COR-L47 (cell line): ENCODE measurements at places on chromosomes 3 and 15.

- no peak for DNase-seq
These were observed 46.8 kb upstream of the TBC1D23 start for GRCh38 chr3:100213891-100214573.

DNA sequence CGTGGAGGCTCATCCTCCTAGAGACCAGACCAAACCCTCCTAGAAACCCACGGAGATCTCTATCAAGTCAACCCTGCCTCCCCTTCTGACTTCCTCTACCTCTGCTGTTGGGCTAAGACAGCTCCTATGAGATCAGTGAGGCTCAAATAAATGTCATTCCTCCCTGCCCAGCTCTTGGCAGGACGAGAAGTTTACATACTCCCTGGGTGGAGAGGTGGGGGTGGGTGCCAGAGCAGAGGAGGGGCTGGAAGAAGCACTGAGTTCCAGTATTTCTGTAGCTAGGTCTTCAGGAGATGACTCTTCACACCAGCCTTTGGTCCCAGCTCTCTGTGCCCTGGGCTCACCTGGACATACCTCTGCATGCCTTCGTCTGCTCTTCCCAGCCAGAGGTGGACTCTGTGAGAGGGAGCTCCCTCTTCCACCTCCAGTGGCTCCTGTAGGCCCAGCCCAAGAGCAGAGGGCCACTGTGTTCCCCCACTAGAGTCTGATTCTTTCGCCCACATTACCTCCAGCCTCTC is 42.4 kb upstream of the TLE3 start:
- no peak for DNase-seq

GRCh38 chr3:185741586-185741985 is 83.3 kb downstream of the IGF2BP2 start:
- DNase-seq: no peak

GRCh38 chr3:78337801-78338211 is 1297.9 kb downstream of the ROBO2 start:
- no peak for DNase-seq

GRCh38 chr3:126954141-126954842 is 28.6 kb upstream of the PLXNA1 start:
- DNase-seq: no peak

DNA sequence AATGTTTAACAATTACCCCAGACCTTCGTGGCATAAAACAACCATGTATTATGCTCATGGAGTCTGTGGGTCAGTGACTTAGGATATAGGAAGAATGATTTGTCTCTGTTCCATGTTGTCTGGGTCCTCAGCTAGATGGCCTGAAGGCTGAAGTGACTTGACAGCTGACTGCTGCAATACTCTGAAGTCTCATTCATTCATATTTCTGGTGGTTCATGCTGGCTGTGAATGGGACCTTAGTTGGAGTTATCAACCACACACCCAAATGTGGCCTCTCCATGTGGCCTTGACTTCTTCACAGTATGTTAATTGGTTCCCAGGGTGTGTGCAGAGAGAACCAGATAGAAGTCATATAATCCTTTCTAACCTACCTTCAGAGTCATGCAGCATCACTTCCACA is 145.1 kb upstream of the BFSP2 start:
- DNase-seq: no peak

DNA sequence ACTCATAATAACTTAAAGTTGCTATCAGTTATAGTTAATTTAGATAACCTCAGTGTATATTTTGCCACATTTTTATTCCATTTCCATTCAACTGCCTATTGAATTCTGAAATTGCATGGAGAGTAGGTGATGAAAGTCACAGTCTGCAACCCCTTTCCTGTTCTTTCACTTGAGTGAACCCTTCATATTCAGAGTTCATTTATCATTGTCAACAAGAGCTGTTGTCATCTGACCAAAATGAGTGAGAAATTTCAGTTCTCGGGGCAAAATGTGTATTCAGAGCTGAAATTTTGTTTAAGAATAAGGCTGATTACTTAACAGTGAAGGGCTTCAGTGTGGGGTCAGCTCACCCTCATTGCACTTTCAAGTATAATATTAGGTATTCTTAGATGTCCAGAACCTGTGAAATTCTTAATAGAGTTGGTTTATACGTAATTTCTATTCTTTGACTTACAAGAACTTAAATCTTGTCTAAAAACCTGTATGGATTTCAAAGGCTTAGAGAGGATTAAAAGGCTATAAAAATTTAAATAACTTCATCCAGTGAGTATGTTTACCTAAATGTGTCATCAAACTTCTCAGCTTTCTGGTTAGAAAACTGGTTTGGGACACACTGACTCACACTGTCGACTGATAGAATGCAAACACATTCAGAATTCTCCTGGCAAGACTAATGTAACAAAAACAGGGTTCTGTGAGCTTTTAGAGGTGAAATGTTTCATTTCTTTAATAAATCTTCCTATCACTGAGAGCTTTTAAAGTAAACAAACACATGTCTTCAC is 92.2 kb downstream of the CMSS1 start:
- DNase-seq: no peak

GRCh38 chr3:36894914-36895313 is 49.9 kb downstream of the TRANK1 start:
- DNase-seq: no peak

GRCh38 chr3:102141096-102141927 is 292.0 kb downstream of the NFKBIZ start:
- no peak for DNase-seq

DNA sequence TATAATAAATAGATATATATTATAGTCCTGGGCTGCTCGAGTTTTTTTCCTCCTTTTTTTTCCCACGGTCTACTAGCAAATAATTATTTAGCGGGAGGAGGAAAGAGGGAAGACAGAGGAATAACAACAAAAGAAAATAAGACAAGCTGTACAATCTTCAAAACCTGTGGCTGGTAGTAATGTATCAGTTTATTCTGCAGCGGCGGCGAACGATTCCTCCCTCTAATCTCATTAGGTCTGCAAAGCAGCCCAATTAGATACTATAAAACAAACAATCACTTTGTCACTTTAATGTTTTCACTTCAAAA is 390 bp upstream of the TLE3 start:
- DNase-seq: no peak

GRCh38 chr3:133887074-133887802 is 8.4 kb downstream of the RAB6B start:
- peak; percentile 64 for DNase-seq

GRCh38 chr3:120198305-120198878 is 86.6 kb downstream of the GPR156 start:
- peak; percentile 7 for DNase-seq

DNA sequence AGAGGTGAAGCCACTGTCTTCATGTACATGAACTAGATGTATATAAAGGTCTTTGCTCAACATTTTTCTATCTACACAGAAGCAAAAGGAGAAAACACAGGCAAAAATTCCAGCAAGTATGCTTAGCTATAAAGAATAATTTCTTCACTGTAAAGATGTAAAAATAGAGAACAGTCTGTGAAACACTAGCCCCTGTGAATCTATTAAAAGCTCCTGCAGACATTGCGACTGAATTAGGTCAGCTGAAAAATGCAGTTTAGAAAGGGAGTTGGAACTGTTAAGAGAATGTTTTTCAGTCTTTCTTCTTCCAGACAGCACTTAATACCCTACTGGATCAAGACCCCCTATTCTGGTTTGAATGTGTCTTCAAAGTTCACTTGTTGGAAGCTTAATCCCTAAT is 291.5 kb downstream of the KBTBD8 start:
- DNase-seq: no peak

DNA sequence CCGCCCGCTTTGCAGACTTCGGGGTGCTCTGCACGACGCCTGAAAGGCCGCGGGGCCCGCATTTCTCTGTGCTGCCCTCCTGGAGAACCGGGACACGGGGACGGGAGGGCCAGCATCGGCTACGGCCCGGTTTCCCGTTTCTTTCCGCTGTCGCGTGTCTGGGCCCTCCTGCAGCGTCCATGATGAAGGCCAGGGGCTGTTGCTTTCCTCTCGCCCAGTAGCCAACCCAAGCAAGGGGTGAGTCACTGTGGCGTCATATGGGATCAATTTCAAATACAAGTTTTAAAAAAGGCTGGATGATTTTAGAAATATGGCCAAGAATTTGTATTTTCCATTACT is 435 bp downstream of the SLC35G2 start:
- peak; percentile 63 for DNase-seq

- DNase-seq: no peak
These were observed 23.5 kb upstream of the LRRFIP2 start for GRCh38 chr3:37197810-37198371.

DNA sequence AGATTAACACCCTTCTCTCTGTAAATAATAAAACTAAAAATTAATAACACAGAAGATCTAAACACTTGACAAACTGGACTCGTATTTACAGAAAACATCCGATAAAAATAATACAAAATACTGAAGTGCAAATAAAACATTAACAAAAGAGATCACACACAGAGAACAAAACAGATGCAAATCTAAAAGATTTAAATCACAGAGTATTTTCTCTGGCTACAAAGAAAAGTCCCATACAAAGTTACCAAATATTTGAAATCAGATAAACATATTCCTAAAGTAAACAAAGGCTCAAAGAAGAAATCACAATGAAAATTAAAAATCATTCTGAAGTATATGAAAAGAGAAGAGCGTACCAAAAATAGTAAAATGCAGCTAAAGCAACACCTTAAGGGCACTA is 42.5 kb downstream of the TBL1XR1 start:
- no peak for DNase-seq

- no peak for DNase-seq
These were observed 61.6 kb downstream of the ATP2C1 start for GRCh38 chr3:130955481-130955880.

DNA sequence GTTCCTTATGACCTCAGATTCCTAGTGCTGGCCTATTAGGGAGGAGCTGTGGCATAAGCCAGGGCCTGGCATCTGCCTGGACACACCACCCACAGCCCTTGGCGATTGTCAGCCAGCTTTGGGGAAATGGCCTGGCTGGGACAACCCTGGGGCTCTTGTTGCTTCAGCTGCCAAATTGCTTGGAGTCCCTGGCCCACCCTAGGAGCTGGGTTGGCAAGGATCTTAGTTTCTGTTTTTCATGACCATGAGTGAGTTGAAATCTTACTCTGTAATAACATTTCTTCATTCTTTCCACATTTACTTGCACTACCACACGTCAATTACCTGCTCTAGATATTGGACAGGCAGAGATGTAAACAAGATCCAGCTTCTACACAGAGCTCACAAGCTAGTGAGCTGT is 1.9 kb upstream of the MYZAP start:
- no peak for DNase-seq

GRCh38 chr15:68354923-68355322 is 77.0 kb downstream of the ITGA11 start:
- no peak for DNase-seq

DNA sequence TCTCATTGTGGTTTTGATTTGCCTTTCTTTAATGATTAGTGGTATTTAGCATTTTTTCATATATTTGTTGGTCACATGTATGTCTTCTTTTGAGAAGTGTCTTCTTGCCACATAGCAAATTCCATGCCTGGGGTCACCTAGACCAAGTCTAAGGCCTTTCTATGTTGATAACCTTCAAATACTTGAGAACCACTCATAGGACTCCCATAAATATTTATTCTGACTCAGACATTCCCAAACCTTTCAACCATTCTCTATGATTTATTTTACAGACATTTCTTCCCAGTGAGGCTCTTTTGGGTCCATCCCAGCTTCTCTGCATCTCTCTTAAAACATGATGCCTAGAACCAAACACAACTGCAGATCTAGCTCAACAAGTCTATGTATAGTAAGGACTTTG is 69.2 kb downstream of the ATP8B4 start:
- no peak for DNase-seq

GRCh38 chr3:58079773-58080172 is 71.6 kb downstream of the FLNB start:
- no peak for DNase-seq

- no peak for DNase-seq
These were observed 1389.8 kb upstream of the ALCAM start for GRCh38 chr3:103976931-103977339.

GRCh38 chr3:156483426-156483825 is 71.5 kb downstream of the SSR3 start:
- DNase-seq: no peak

DNA sequence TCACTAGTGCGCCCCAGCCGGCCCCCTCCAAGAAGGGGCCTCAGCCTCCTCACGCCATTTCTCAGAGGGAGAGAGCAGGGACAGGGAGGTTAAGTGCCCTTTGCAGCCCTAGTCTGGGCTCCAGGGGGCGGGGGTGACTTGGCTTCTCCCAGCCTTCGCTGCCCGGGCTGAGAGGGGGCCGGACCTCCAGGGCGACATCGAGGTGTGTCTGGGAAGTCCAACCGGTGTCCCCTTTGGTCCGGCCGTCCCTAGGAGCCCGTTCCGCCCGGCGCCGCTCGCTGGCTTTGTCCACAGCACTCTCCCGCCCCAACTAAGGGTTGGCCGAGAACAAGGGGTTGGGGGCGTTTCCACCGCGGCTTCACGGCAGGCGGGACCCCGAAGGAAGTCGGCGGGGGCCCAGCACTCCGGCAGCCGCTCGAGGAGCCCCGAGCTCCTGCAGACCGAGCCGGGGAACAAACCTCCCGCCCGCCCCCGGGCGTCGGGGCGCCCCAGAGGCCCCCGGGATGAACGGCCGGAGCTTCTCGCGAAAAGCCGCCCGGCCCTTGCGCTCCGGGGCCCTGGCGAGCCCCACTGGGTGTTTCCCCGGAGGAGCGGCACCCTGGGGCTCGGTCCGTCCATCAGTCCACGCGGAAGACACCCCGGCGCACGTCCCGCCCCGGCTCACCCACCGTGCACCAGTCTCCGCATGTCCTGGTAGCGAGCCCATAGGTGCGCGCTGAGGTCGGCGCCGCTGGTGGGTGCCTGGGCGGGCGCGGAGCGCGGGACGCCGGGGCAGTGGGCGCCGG is 627 bp downstream of the NT5DC2 start:
- DNase-seq: no peak

DNA sequence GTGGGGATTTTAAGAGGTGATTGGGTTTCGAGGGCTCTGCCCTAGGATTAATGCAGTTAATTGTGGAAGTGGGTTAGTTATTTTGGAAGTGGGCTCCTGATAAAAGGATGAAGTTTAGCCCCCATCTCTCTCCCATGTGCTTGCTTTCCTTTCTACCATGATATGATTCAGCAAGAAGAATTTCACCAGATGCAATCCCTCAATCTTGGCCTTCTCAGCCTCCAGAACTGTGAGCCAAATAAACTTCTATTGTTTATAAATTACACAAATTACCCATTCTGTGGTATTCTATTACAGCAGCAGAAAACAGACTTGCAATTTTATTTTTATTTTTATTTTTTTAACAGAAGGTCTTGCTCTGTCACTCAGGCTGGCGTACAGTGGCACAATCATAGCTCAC is 27.3 kb upstream of the UBE2E1 start:
- no peak for DNase-seq

- DNase-seq: no peak
These were observed 36.1 kb downstream of the NSMCE3 start for GRCh38 chr15:29233566-29233965.

DNA sequence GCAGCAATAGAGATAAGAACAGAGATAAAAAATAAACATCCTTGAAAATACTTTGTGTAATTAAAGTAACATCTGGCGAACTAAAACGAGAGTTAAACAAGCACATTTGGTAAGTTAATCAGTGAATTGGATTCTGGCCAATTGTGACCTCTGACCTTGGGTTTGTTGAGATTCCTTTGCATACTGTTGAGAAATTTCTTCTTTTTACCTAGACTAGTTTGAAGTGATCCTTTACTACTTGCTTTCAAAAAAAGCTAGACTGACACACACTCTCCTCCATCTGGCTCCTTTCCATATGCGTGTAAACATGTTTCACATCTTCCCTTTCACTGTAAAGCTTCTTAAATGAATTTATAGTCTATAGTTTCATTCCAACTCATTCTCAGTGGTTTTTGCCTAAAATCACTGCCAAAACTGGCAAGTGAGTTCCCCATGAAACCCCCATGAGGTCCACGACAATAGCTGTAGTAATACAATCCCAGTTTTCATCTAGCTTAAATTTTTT is 17.3 kb upstream of the GBE1 start:
- DNase-seq: no peak

- no peak for DNase-seq
These were observed 446.7 kb upstream of the PROK2 start for GRCh38 chr3:72231439-72232196.
